ENCODE measurements at places on chromosomes 4 and X.
A peak's percentile ranks its signal among the peaks of the same experiment; 100 is the strongest.

- no peak for DNase-seq
Measured at GRCh38 chr4:52979020-52979419, 116.9 kb downstream of the RASL11B start.

DNA sequence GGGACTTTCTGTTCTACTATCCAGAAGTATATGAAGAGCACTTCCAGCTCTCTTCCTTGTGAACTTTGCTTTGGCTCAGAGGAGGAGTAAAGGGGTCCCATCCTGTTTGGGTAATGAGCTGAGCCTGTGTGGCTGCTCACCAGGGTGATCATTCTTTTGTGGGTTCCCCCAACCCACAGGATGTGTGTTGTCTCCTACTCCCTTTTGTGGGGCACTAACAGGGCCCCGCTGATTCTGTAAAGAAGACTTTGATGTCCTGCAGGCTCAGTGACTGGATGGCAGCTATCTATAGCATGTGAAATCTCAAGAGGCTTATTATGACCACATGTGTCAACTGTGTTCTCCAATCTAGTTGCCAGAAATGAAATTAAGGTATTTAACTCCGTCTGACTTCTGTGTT lies 40.8 kb downstream of the ZNF518B start:
- no peak for DNase-seq

DNA sequence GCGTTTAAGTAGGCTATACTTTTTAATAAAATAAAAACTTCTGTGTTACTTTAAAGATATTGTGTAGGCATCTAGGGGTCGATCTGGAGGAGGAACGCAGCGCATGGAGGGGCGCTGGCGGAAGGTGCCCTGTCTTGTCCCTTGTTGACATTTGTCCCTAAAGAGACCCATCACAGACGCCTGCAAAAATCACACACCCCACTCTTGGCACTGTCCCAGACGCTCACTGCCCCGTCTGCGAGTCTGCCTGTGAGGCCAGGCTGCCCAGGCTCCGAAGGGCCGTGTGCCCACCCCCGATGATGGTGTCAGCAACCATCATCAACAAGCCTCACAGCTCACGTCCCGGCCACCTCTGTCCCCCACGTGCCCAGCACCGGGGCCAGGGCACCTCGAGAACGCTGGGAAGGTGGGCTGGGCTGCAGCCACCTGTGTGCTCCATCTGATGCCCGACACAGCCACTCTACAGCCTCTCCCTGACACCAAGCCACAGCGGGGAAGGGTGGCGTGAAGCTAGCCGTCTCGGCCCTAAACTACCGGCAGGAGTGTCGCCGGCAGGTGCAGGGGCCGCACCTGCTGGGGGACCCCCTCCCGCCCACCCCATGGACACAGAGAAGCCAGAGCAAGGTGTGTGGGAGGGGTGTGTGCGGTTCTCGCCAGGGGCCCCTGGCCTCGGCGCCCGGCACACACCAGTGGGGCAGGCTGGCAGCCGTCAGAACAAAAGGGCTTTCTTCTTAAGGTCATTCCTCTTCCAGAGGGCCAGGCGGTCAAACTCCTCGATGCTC lies 26.8 kb upstream of the AFAP1 start:
- DNase-seq, result no peak

DNA sequence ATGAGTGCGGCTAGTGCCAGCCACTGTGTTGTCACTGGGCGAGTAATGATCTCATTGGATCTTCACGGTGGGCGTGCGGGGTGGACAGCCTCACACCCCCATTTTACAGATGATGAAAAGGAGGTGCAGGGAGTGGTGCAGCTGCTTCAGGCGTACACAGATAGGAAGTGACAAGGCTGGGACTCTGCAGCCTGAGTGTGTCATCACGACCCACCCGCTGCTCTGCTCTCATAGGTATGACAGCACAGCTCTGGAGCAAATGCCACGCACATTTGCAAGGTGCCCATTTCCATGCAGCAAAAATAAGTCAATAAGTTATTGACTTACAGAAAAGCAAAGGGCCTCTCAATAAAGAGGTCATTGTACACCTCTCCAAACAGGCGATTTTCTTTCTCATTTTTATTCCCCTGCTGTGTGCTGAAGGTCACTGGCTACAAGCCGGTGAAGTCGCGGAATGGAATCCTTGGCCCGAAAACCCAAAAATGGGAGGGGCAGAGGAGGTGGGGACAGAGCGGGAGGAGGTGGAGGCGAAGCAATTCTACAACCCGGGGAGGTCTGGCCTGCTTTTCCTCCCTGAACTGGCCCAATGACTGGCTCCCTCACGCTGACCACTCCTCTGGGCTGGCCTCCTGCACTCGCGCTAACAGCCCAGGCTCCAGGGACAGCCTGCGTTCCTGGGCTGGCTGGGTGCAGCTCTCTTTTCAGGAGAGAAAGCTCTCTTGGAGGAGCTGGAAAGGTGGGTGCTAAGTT lies at the start of gene SOD3:
TSS of gene SOD3 (plus strand) at position 658 of the 750 bp plus-strand sequence. CDS start 3,949 bp downstream, outside the sequence.
- peak; percentile 70 for DNase-seq

DNA sequence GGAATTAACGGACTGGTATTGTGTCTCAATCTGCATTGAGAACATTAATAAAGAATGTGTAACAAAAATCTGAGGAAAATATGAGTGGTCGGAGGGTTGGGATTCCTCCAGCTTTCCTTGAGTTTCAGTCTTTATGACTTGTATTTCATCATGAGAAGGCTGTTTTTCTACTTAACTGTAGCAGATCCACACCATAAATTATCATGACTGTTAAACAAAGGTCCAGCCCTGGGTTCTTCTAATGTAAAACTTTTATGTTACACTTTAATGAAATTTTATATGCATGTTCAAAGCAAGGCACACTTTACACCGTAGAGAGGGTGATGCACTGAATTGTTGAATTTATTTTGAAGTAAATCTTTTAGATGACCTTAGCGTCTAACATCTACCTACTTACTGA lies 7.0 kb downstream of the AFF2 start:
- peak; percentile 65 for DNase-seq

- no peak for DNase-seq
Measured at GRCh38 chr4:139042981-139043460, 27.4 kb downstream of the NOCT start.

DNA sequence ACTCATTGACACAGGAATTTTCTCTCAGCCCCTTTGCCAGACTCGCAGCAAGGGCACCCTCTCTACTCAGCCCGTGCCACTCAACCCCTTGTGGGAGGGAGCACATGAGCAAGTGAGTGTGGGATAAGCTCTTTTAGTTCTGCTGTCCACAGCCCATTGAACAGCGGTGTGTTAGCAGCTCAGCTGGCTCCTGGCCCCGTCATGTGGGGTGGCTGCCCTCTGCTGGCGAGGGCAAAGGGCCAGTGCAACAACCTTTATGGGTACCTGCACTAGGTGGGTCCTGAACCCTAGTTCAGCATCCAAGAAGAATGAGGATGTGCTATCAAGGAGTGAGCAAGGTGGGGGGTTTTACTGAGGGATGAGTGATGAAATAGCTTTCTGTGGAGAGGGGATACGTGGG lies 85.0 kb upstream of the ZNF81 start:
- DNase-seq, result peak; percentile 6

- peak; percentile 6 for DNase-seq
Measured at GRCh38 chrX:2147928-2148327, 352.8 kb downstream of the DHRSX start.

DNA sequence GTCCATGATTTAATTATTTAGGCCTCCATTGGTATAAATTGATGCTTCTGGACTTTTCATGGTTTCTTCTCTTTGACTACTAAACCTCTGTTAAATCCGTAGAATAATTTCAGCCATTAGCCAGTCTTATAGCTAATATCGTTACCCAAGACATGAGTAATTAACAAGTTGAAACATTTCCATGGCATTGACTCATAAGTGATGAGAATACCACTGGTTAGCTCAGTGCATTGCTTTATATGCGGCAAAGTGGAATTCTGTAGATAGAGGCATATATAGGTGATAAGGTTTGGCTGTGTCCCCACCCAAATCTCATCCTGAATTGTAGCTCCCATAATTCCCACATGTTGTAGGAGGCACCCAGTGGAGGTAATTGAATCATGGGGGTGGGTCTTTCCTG lies 80.6 kb downstream of the VCX2 start:
- DNase-seq, result no peak

GRCh38 chr4:183987987-183988392 lies 82.9 kb downstream of the STOX2 start:
- peak; percentile 87 for DNase-seq

DNA sequence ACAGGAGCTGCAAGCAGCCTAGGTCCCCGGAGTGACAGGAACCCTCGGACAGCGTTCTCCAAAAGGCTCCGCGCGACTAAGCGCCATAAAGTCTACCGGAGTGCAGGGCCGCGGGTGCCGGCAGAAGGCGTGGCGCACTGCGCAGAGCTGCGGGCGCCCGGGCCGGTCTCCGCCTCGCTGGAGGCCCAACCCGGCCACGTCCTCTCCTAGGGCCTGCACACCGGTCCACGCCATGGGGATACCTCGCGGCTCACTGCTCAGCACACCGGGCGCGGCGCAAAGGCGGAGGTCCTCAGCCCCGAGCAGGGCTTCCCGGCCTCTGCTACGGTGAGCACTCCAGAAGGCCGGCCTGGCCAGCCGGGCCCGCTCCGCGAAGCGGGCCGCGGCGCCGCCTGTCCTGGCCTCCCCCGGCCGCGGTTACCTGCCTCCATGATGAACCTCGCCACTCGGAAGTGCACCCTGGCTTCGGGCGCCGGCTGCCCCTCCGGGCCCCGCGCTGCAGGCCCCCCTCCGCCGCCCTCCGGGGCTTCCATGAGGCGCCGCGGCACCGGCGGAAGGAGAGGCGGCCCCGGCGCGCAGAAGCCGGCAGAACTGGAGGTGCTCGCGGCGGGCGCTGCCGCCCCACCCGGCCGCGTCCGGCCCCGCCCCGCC lies at the start of gene CCNQ:
TSS of gene CCNQ (minus strand) at position 599 of the 651 bp plus-strand sequence. CDS start at position 533, 66 bp downstream.
- peak; percentile 4 for DNase-seq

- DNase-seq, result no peak
Measured at GRCh38 chr4:134663742-134664141, 462.2 kb upstream of the PABPC4L start.

- no peak for DNase-seq
Measured at GRCh38 chr4:8728536-8729407, 136.2 kb downstream of the CPZ start.

DNA sequence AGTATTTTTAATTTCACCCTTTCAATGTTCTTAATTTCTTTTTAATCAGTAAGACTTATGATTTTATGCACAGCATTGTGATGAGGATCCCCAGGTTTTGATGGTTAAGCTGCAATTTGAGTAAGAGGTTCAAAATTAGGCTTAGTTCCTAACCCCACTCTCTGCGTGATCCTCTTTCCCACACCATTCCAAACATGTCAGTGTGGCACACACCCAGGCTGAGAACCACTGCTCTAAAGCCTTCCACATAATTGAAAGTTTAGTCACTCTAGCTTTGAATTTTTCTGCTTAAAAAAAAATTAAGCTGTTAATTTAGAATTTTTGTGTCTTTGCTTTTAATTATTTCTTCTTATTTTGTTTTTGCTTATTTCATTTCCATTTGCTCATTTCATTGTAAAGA lies 68.8 kb upstream of the SLC7A11 start:
- peak; percentile 81 for DNase-seq

Data from fibroblast of skin of abdomen (primary cell).